ENCODE measurements at places on chromosomes 5 and 9.

- DNase-seq = no peak
These were observed 24.0 kb upstream of the C5orf63 start for GRCh38 chr5:127097278-127097677.

DNA sequence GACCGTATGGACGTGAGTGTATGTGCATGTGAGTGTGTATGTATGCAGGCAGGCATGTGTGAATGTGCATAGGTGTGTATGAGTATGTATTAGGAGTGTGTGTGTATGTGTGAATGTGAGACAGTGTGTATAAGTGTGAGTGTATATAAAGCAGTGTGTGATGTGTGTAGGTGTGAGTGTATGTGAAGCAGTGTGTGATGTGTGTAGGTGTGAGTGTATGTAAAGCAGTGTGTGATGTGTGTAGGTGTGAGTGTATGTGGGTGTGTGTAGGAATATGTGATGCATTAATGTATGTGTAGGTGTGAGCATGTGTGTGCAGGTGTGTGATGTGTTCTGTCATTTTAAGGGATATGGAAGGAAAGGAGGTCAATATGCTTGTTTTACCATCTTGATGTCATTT is 215.5 kb downstream of the GADD45G start:
- no peak for DNase-seq

DNA sequence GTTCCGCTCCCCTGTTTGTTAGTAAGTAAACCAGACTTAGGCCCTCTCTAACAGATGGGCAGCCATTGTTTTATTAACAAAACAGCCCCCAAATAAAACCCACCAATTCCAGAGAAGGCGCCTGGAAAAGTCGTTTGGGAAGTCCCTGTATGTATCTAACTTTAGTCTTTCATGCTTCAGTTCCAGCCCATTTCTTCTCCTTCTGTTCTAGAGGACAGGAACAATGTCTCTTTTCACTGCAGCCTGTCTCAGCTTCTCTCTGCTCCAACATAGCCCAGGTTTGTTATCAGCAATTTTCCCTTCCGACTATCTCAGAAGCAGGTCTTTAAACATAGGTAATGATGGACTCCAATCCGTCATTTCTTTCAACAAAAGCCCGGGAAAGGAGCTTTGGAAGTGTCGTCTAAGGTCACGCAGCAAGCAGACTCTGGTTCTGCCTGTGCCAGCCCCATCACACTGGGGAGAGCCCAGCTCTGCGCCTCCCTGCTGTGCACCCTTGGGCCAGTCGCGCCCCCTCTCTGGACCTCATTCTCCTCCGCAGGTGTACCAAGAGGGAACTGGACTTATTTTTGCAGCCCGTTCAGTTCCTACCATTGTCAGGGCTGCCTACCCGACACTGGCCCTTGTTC is 9.6 kb upstream of the AKNA start:
- no peak for DNase-seq

DNA sequence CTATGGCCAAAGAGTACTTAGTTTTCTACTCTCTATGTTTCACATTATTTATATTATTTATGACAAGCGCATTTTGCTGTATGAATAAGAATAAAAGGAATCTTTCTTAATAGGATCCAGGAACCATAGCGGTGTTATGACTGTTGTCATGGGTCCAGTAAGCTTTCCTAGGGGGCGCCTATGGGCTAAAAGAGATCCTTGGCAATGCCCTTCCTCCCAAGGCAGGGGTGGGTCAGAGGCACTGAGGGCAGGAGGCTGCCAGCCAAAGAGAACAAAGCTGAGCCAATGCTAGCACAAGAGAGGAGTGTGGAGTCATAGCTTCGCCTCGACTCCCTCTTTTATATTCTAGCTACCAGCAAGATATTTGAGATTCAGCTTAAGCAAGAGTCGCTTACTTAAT is 98.4 kb upstream of the GNAQ start:
- DNase-seq = no peak

- DNase-seq = no peak
These were observed 151.7 kb upstream of the MPDZ start for GRCh38 chr9:13431222-13431536.

DNA sequence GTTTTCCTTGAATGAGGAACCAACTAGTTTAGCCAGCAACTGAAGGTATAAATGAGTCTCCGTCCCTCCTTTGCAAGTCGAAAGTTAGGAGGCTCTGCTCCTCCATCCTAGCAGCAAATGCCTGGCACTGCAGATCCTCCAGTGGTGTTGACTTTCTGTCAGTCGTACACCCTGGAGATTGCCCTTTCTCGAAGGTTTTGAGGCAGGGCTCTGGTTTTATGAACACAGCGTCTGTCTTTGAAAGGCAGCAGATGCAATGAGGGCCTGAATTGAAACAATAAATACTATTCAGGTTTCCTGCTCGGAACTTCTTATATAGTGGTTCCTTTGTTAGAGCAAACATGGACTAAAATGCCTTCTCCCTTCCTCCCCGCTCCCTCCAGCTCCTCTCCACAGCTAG is 284.0 kb downstream of the TMEM38B start:
- DNase-seq = no peak

DNA sequence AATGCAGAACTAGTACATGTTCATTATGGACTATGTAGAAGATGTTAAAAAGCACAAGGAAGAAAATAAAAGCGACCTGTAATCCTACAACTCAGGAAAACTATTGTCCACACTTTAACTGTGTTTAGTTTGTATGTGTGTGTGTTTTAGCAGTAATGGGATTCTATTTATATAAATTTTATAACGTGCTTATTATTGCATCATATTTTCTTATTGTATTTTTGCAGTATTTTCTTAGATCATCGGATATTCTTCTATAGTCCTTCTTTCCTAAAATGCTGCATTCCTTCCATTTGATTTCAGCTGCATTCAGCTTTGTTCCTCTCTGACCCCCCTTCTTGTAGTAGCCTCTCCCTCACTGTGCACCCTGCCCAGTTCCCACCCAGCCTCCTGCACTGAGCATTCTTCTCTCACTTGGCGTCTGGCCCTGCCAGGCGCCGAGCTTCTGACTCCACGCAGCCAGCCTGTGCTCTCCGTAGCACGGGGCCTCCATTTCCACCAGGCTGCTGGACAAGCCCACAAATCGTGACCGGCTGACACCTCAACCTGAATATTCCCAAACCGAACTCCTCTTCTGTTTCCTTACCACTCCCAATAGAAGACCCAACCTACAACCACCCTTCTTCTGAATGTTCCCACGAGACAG is 39.9 kb downstream of the MVB12B start:
- DNase-seq = no peak

DNA sequence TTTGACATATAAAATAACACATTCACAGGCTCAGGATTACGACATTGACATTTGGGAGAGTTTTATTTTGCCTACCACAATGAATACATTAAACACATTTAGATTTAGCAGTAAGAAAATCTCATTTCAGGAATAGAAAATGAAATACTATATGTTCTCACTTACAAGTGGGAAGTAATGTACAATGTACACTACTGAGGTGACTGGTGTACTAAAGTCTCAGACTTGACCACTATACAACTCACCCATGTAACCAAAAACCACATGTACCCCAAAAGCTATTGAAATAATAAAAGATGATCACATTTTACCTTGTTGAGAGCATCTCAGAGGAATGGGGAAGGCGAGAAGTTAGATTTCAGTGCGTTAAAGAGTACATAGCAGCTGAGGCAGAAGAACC is 1202.4 kb upstream of the SEMA6A start:
- DNase-seq = no peak

- peak; percentile 24 for DNase-seq
These were observed 680 bp upstream of the RFK start for GRCh38 chr9:76394960-76395252.

DNA sequence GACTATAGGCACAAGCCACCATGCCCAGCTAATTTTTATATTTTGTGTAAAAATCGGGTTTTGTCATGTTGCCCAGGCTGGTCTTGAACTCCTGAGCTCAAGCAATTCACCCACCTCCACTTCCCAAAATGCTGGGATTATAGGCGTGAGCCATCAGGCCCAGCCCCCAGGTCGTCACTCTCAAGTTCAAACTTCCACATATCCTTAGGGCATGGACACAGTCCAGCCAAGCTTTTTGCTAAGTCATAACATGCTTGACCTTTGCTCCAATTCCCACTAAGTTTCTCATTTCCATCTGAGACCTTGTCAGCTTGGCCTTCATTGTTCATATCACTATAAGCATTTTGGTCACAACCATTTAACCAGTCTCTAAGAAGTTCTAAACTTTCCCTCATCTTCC is 43.9 kb upstream of the ARAP3 start:
- no peak for DNase-seq

- no peak for DNase-seq
These were observed 27.6 kb downstream of the ALDH1A1 start for GRCh38 chr9:72925126-72925789.

GRCh38 chr5:175656966-175657365 is 905 bp upstream of the HRH2 start:
- no peak for DNase-seq

- DNase-seq = no peak
These were observed 518 bp downstream of the SPRY4 start for GRCh38 chr5:142324136-142324870.

GRCh38 chr5:142325725-142326479 is 1.1 kb upstream of the SPRY4 start:
- no peak for DNase-seq

Data from GM19239 (cell line).